KG1 (cell line): ENCODE measurements at places on chromosomes 5 and 9.
A peak's percentile ranks its signal among the peaks of the same experiment; 100 is the strongest.

DNA sequence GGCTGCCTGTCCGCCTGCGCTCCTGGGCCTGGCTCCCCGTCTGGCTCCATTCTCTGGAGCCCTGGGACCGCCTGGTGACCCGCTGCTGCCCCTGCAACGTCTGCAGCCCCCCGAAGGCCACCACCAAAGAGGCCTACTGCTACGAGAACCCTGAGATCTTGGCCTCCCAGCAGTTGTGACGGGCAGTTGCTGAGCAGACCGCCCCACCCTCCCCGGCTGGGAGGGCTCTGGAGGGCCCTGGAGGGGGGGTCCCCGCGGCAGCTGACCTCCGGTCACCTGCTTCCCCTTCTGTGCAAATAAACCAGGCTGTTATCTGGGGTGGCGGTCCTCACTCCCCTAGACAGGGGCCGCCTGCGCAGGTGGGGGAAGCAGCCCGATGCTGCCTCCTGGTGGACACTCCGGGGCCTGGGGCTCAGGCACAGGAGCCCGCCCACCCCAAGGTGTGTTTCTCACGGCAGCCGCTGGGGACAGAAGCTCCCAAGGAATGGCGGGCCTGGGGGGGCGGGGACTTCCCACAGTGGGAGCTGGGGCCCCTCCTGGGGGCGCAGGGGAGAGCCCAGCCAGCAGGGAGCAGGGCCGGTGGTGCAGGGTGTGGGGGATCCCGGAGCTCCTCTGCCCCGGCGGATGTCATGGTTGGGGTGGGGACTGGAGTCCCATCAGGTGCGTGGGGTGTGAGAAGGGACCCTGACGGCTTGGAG, 4.7 kb upstream of the TUBB4B start:
- DNase-seq = peak; percentile 30

- DNase-seq = no peak
Measured at GRCh38 chr9:91646702-91647101, 223.1 kb upstream of the NFIL3 start.

- DNase-seq = no peak
Measured at GRCh38 chr9:4062966-4063365, 236.9 kb downstream of the GLIS3 start.

GRCh38 chr5:91535499-91535898, 152.4 kb upstream of the ARRDC3 start:
- no peak for DNase-seq

GRCh38 chr5:104372796-104373195, 810.2 kb upstream of the NUDT12 start:
- DNase-seq = no peak

- no peak for DNase-seq
Measured at GRCh38 chr5:3027866-3028635, 276.6 kb upstream of the IRX2 start.

DNA sequence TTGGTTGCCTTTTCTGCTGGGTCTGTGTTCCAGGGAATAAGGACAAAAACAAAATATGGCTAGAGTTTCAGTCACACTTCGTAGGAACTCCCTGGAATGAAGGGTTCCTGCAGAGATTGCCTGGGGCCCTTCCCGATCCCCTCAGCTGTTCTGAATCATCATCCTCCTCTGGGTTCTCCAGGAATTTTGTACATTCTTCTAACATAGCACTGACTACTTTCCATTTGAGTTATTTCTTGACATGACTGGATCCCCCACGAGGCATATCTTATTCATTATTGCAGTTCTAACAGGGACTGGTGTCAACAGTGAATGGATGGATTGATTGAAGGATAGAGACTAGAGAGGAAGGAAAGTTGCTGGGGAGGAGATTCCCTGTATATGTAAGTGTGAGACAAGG, 49.2 kb upstream of the TNC start:
- no peak for DNase-seq

DNA sequence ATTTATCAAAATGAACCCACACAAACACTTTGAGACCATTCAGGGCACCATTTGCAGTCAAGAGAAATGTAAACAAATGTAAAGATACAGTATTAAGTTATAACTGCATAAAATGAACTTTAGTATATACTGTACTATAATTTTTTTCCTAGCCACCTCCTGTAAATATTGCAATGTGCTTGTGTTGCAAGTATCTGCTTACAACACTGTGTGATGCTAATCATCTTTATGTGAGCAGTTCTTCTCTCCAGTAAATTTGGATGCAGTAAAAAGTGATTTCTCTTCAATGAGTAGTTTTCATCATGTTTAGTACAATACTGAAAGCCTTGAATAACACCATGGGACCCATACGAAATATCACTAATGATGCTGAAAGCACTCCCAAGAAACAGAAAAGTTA, 9.4 kb downstream of the G3BP1 start:
- no peak for DNase-seq

GRCh38 chr5:113331209-113331551, 103.6 kb downstream of the TSSK1B start:
- no peak for DNase-seq

DNA sequence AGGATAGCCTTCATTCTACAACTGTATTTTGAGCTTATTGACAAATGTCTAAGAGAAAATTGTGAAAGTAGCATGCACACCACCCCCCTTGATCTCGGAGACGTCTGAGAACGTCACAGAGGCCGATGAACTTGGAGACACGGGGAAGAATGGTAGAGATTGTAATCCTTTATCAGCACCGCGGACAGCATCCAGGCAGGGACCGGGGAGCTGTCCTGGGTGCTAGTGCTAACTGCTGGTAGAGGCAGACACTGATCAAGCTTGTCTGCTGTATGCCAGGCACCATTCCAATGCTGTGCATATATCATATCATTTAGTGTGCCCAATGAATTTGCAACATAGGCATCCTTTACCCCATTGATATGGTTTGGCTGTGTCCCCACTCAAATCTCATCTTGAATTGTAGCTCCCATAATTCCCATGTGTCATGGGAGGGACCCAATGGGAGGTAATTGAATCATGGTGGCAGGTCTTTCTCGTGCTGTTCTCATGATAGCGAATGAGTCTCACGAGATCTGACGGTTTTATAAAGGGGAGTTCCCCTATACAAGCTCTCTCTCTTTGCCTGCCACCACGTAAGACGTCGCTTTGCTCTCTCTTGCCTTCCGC, 98.8 kb downstream of the LHX2 start:
- DNase-seq = peak; percentile 10

DNA sequence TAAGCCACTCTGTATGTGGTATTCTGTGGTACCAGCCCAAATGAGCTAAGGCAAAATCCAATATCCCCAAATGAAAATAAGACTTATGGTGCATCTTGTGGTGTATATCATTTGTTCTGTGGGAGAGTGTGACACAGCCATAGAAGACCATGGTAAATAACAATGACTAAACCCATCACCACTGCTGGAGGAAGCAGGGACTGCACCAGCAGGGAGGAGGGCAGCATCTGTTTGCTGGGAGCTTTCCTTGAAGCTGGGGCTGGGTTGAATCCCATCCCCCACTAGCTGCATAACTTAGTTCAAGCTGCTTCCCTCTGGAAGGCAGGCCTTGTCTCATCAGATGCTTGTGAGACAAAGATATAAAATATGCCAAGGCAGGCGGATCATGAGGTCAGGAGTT, 14.2 kb downstream of the GADD45G start:
- DNase-seq = no peak

DNA sequence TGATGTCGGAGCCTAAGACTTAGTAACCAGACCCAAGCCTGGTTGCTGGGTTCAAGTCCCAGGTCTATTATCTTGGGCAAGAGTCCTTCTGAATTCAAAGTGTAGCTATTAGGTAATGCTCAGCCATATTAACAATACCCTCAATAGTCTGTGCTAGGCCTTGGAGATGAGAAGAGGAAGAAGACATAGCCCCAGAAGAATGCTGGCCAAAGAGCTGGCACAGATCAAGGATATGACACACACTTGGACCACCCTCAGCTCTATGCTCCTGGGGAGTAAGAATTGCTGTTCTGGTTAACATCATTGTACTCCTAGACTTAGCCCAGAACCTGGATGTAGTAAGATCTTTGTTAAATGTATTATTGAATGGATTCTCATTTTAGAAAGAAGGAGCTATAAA, 426.7 kb downstream of the CDK5RAP2 start:
- DNase-seq = no peak

DNA sequence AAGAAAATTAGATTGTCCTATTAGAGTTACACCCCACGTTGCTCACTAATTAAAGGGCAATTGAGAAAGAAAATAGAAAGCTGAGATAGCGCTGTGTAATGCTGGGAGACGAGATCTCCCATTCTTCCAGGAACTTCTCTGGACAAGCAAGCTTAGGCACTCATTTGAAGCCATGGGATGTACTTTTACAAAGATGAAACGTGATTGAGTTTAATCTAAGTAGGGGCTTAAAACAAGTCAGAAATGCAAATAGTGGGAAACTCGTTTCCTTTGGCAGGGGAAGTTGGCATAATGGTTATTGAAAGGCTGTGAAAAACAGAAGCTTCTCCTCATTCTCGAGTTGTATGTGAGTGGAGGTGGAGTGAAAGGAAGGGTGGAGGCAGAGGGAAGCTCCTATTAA, 3.7 kb downstream of the PRDM6 start:
- peak; percentile 11 for DNase-seq

DNA sequence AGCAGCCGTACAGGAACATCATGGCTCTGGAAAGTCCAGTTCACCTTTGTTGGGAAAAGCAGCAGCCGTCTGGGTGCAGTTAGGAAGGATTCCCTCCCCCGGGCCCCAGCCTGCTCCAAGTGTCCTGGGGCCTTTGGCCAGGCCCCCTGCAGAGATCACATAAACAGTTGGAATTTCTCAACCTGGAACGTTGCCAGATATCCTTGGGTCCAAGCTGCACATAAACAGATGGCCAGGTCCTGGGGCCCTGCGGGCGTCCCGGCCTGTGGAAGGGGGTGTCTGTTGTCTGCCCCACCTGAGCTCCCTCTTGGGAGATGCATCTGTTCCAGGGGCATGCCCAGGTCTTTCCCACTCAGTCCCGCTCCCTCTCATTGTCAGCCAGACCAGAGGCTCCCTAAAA, 92.7 kb downstream of the COL5A1 start:
- DNase-seq = no peak

GRCh38 chr5:56513141-56513540, 280.0 kb upstream of the ANKRD55 start:
- DNase-seq = no peak

DNA sequence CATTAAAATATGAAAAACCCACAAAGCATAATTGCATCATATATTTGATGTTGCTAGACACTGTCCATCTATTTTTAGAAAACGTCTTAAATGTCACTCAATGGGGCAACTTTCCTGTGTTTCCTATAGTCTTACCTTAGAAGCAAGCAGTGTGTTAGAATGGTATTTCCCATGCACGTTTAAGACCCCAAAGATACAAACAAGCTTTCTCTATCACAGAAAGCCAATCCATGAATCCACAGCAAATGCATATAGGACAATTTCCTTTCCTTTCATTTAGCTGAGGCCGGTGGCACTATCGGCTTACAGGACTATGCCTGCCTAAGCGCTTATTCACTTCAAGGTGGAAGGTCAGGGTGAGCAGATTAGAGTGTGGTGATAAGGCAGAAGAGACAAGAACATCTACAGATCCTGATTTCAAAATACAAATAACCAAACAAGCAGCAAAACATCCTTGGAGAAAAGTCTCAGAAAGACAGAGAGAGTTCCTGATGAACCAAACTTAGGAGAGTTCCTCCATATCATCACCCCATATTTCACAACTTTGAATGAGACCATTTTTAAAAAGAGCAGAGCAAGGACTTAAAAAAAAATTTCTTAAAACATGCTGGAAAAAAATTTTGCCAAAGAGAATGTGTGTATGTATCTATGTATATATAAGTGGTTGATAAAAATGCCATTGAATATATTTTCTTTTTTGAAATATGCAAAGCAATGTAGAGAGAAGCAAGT, 57.2 kb downstream of the MEF2C start:
- DNase-seq = no peak

- no peak for DNase-seq
Measured at GRCh38 chr5:171705830-171706468, 79.7 kb upstream of the SMIM23 start.

DNA sequence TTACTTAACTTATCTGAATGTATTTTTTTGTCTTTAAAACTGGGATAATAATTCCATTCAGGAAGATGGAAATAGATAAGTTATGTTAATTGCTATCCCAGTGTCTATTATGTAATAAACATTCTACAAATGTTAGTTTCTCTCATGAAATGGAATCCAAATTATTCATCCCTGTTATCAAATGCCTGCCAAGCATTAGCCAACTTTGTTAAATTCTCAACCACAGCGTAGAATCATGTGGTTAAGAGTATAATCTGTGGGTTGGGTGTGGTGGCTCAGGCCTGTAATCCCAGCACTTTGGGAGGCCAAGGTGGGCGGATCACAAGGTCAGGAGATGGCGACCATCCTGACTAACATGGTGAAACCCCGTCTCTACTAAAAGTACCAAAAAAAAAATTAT, 912.9 kb upstream of the SEMA6A start:
- DNase-seq = no peak

DNA sequence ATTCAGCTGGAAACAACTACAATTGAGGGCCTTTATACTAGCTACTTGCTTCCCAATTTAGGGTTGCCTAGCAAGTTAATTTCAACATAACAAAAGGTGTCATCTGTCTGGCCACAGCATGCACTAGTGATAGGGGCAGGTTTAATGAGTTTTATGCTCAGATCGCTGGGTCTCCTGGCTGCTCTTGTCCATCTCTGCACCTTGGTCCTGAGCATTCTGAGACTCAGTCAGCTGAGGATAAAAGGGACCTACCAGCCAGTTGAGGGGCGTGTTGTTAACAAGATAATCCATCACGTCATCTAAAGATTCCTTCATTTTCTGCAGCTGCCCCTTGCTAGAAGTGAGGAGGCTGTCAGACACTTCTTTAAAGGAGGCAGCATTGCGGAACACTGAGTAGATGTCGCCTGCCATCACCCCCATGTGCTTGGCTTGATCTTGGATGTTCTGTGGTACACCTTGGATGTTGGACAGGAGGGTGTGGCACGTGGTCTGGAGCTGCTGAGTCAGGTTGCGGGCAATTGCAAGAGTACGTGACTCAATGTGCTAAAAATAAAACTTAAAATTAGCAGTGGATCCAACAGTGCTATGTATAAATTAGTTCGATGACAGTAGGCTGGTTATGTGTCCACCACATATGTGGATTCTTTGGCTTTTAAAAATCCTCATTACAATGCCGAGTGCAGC, 11.0 kb downstream of the PLIN2 start:
- no peak for DNase-seq

DNA sequence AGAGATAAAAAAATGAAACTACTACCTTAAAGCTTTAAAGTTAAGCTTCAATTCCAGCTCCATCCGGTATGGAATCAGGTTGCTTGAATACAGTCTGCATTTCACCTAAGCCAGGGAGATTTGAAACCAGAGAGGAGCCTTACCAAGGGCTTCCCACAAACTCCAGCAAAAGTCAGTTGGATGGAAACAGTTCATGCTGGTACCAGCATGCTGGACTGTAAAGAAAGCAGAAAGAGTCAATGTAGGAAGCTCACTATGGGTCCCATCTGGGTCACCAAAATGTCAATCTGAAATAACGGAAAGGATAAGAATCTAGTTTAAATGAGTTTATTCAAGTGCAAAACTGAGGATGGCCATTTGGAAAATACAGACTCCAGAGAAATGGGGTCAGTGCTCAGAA, 65.3 kb downstream of the CDO1 start:
- no peak for DNase-seq

- no peak for DNase-seq
Measured at GRCh38 chr9:89899573-89899972, 294.8 kb downstream of the GADD45G start.

GRCh38 chr9:116516456-116516855, 170.6 kb upstream of the TRIM32 start:
- no peak for DNase-seq
